ENCODE measurements at places on chromosomes 2 and 18.
A peak's percentile ranks its signal among the peaks of the same experiment; 100 is the strongest.

GRCh38 chr2:96664366-96664925 is 21.9 kb downstream of the FER1L5 start:
- no peak for DNase-seq

DNA sequence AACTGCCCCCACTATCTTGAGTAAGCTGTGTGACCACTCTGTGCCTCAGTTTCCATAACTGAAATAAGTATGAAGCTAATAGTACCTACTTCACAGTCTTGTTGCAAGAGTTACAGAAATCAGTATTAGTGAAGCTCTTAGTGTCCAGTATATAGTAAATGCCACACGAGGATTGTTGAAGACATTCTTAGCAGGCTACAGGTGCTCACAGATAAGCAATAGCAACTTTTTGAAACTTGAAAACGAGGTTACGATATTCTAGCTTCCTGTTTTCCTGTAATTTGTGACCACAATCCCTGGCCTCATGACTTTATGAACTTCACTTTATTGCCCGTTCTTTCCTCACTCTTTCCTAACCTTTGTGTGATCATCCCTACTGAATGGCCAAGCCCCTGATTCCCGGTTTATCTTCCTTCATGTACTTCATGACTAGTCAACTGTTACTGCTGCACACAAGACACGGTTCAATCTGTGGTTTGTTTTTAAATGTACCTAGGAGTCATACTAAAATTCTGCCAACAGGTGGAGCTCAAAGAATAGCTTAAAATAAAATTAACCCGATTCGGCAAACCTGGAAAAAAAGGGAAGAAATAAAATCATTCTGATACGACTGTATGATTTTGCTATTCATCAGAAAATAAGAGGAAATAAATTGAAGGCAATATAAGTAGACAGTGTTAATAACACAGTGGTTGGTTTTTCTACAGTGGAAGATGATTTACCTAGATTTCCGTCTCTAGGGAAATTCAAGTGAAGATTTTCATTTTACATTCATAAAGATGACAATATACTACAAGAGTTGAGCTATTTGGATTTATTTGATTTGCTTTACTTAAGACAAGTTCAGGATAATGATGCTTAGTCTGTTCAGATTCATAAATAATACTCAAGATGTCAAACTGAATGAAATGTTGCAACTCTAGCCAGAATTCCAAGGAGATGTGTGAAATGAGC is 38.1 kb upstream of the STAT1 start:
- DNase-seq: peak; percentile 87

- DNase-seq: peak; percentile 84
Observed at GRCh38 chr18:63979409-63979920, 9.6 kb downstream of the SERPINB8 start.

DNA sequence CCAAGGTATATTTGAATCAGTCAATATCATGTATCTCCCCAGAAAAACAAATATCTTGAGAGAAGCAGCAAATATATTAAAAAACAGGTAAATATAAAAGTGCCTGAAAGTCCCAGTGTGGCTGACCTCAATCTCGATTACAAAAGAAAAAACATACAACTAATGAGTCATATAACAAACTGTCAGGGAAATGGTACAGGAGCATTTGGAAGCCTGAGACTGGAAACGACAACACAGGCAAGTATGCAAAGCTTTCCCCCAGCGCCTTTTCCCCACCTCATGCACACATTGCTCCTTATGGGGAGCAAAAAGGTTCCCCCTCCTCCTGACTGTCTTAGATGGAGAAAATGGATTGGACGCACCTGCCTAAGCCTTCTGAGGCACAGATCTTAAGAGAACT is 230.7 kb downstream of the TMX3 start:
- DNase-seq: no peak

DNA sequence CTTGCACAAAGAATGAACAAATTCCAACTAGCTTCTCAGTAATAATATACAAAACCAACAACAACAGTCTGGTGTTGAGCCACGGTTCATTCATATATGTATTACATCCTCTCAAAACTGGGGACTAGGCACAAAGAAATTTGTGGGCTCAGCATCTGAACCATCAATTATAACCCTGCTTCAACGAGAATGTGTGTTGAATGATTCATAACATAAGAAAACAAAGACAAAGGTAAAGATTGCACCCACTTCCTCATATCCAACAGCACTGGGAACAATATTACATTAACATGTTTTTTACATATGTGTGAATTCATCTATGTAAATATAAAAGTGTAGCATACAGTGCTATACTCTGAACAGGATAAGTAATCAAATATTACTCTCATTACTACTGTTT is 144.8 kb downstream of the CDH2 start:
- DNase-seq: no peak

All from hematopoietic multipotent progenitor cell treated with erythropoietin and hydrocortisone succinate and interleukin-3 and kit ligand, for 4 days (in vitro differentiated cells).